ENCODE measurements at places on chromosomes 3 and 15.

- no peak for DNase-seq
These were observed 139.0 kb downstream of the CTNNB1 start for GRCh38 chr3:41338276-41338675.

GRCh38 chr3:15796771-15797641 is 773 bp downstream of the ANKRD28 start:
- peak; percentile 32 for DNase-seq

DNA sequence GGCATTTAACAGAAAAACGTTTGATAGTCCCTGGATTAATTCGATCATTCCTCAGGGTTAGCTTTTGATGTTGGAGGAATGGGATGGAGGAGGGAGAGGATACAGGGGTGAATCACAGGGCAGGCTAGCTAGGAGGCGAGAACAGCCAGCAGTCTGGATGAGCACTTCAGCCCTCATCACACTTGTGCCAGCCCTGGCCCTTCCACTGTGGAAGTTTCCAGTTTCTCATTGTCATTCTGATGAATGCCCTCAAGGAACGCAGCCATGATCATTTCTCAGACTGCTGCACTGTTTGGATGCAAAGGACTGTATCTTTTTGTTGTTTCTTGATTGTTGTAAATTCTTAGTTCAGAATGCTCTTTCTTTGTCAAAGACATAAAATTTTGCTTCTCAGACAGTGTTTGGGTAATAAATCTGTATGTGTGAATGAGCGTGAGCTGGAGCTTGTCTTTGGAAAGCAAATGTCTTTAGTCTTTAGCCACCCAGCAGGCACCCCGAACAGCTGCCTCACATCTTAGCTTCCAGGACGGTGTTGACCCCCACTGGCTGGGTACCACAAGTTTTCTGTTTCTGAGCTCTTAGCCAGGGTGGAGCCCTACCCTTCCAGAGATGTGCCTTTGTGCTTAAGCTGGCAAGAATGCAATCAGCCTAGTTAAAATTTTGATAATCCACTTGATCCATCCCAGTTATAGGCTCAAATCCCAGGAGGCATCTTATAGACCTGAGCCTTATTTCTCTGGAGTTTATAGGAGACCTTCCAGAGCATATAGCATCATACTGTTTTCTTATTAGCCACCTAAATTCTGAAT is 121.1 kb downstream of the PDCD6IP start:
- no peak for DNase-seq

DNA sequence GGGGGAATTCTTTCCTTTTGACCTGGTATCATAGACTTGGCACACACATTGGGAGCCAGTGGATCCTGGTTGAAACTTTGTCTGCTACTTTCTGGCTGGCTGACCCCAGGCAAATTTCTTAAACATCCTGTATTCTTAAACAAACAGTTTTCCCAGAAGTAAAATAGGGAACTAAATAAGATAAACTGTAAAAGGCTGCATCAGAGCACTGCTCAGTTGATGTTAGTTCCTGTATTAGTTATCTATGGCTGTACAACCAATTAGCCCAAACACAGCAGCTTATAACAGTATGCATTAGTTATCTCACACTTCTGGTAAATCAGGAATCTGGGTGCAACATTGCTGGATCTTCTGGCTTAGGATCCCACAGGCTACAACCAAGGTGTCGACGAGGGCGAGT is 73.1 kb upstream of the SLCO3A1 start:
- DNase-seq: no peak

DNA sequence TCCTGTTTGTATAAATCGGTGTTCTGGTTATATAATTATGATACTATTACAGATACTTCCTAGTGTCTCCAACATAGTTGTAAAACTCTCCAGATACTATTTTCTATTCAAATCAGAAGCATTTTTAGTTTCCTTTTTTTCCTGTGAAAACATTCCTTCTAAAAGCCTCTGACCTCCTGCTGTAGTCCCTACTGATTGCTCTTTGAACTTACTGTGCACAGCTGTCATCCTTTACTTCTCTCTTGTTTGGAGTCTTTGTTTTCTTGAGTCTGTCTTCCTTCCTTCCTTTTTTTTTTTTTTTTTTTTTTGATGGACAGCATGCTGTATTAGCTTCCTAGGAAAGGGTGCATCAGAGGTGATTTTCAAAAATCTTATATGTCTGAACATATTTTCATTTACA is 28.9 kb downstream of the NR2C2 start:
- no peak for DNase-seq

GRCh38 chr3:70738291-70738681 is 425.8 kb upstream of the MDFIC2 start:
- DNase-seq: no peak

DNA sequence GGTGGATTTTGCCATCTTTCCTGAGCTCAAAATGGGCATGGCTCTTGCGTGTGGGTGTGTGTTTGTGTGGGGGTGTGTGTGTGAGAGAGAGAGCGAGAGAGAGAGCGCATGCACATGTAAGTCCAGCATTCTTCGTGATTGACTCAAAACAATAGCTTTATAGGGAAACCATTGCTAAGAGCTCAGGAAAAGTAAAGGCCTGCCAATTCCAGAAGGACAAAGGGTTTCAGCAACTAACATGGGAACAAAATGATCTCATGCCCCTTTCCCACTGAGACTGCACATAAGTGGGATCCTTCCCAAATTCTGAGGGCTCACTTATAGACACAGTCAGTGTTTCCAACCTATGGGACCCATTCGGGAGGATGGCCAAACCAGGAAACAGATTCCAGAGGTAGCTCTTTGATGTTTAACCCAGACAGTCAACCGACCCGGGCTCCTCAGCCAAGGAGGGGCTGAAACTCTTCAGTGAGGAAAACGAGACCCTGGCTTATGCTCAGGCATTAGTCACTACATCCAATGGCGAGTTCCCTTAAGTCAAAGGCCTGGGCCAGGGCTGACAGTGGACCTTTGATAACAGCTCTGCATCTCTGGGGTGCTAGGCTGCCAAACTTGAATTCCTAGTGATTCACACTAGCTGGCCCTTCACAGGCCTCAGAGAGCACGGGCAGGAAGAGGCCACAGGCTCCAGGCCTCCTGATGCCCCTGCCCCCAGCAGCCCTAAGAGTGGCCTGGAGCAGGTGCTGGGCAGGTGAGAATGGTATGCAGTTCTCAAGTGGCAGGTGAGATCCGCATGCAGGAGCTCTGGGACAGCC is 305.0 kb upstream of the C2CD4B start:
- no peak for DNase-seq

DNA sequence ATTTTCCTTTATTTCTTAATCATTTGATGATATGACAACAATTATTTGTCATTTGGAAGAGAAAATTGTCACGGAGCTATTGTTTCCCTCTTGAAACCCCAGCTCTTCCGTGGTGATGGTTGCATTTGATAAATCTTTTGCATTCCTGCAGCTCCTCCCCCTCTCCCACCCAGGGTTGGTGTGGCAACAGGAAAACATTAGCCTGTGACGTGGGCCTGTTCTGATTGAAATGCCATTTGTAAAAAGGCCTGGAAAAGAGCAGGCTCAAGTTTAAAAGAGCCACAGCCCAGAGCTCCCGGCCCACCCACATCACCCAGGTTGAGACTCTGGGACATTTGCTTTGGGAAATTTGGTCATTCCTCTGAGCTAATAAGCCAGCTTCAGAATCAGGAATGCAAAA is 282.5 kb downstream of the RPLP1 start:
- peak; percentile 73 for DNase-seq

GRCh38 chr3:70981231-70981880 is 602.2 kb downstream of the FOXP1 start:
- DNase-seq: no peak

DNA sequence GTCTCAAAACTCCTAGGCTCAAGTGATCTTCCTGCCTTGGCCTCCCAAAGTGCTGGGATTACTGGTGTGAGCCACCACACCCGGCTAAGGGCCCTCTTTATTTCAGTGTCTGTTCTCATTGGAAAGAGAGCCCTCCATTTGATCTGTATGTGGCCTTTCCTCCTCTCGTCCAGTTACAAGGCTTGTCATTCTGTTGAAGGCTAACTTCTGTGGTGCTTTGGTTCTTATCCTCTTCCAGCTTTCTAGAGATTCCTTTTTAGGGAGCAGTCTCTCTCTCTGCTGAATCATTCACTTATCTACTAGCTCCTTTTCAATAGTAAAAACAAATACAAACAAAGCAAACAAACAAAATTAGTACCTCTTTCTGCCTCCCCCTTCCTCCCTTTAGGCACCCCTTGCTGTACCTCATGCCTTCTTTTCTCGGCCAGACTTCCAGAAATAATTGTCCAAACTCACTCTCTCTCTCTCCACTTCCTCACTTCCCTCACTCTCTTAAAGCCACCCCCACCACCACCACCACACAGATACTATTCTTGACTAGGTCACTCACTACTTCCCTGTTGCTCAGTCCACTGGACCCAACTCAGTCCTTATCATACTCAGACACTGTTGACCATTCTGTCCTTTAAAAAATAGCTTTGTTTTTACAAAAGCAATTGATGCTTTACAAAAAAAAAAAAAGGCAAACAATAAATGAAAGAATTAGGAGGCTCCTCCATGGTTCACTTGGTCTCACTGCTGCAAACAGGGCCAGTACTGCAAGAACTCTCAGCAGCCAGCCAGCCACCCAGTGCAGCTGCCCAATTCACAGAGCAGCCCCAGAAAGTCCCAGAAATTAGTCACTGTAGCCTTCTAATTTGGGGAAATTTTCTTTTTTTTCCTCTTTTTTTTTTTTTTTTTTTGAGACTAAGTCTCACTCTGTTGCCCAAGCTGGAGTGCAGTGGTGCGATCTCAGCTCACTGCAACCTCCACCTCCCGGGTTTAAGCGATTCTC is 31.7 kb upstream of the RAB11A start:
- no peak for DNase-seq

DNA sequence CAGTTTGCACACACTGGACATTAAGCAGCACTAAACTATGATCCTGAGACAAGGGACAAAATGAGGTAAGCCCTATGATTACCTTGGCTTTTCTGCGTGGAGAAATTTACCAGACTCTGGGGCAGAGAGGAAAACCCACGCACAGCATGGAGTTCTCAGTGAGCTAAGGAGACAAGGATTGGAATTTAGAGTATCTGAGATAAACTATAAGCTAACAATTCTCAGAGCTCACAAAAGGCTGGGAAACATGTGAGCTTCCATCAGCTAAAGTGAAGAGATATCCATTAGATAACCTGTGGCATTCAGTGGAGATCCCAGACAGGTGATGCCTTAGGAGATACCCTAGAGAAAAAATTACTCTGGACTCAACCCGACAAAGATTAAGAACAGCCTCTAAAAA is 48.7 kb downstream of the NBEAL2 start:
- no peak for DNase-seq

DNA sequence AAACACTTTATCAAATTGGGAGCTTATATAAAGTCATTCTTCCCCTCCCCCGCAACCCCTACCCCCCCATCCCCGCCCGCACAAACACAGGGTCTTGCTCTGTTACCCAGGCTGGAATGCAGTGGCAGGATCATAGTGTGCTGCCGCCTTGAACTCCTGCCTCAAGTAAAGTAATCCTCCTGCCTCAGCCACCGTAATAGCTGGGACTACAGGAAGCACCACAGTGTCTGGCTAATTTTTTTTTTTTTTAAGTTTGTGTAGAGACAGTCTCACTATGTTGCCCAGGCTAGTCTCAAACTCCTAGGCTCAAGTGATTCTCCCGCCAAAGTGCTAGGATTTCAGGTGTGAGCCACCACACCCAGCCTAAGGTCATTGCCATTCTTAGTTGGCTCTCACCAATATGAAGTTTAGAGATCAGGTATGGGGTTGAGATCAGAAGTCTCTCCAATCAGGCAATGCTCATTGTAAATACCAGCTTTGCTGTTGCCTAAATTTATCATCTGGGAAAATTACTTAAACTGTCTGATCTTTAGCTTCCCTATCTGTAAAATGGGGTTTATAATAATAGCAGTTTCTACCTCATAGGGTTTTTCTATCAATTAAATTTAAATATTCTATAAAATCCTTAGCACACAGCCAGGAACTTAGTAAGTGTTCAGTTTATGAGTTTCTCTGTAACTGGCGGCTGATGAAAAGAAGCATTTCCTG is 60.3 kb downstream of the TGFBR2 start:
- no peak for DNase-seq

- no peak for DNase-seq
These were observed 258.4 kb downstream of the GBE1 start for GRCh38 chr3:81503026-81503425.

DNA sequence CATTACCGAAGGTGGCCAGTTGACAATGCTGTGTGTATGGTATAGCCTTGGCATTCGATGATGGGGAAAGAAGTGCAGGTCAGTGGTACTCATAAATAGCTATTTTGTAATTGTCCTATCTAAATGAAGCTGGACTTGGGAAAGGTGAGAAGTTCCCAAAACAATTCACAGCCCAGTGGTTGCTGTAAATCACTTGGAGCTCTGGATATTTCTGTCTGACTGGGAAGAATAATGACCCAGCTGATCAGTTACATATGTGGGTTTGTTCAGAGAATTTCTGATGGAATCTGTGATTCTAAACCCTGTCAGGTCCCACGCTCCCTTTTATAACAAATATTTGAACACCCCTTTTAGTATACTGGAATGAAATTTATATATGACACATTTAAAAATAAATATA is 133.9 kb upstream of the PFN2 start:
- DNase-seq: no peak

DNA sequence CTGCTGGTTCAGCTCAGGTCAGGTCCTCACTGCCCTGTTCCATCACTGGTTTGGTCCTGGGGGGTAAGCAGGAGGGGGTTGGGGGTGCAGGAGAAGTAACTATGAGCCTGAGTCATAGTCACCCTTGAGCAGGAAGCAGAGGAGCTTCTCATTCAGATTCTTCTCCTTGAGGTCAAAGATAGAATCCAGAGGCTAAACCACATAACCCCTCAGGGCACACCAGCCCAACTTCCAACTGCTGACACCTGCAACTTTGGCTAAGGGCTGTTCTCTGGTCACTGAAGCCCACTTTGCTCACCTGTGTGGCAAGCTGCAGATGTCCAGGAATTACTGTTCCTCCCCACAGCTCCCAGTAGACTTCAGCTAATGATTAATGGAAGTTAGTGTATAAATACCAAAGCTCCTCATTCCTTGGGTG is 48.8 kb upstream of the LRRFIP2 start:
- DNase-seq: no peak

- no peak for DNase-seq
These were observed 110.3 kb upstream of the HACD2 start for GRCh38 chr3:123695152-123695551.

DNA sequence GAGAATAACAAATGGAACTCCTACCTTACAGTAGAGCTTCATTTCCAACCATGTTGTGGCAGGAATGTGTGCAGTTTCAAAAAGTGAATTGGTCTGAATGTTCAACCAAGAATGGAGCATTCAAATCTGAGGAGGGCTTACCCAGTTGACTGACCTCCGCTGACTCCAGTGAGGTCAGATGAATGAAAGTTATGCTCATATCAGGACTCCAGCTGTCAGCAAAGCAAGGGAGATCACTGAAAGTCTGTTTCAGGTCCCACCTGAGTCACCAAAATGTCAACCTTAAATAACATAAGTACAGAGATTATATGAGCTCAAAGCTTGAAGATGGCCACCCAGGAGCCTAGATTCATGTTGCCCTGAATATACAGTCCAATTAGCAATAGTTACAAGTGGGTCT is 473.5 kb downstream of the RBMS3 start:
- DNase-seq: no peak

- DNase-seq: no peak
These were observed 66.0 kb upstream of the CMSS1 start for GRCh38 chr3:99751649-99752048.

All from HT-29 (cell line).